Fibroblast of skin of scalp (primary cell): ENCODE measurements at places on chromosomes 5 and 9.
A peak's percentile ranks its signal among the peaks of the same experiment; 100 is the strongest.

GRCh38 chr5:73948720-73949119 lies 322.7 kb downstream of the ARHGEF28 start:
- DNase-seq, result peak; percentile 55

DNA sequence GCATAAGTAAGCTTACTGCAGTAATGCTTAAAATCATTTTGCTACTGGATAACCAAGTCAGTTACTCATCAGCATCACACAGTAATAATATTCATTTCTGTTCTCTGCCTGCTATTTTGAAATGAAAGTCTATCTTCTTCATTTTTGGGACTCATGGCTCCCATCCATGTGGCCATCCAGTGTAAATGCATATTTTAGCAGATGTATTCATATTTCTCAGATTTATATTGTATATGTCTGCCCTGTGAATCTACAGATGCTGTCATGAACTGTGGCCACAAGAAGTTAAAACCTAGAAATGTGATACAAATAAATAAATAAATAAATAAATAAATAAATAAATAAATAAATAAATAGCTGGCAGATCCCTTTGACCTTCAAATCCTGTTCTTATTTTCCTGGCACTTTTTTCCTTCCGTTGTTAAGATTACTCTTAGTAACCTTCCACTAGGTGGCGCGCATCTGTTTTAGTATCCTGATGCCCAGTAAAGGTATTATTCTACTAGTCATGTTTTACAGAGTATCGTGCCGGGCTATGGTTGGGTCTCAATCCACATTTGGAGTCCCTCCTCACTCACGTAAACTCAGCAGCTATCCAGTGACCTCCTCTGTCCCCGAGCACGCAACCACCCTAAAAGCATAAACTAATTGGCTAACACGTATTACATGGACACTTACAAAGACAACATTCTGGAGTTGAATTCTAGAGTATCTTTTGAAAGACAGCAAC lies 79.2 kb upstream of the IL7R start:
- peak; percentile 79 for DNase-seq

DNA sequence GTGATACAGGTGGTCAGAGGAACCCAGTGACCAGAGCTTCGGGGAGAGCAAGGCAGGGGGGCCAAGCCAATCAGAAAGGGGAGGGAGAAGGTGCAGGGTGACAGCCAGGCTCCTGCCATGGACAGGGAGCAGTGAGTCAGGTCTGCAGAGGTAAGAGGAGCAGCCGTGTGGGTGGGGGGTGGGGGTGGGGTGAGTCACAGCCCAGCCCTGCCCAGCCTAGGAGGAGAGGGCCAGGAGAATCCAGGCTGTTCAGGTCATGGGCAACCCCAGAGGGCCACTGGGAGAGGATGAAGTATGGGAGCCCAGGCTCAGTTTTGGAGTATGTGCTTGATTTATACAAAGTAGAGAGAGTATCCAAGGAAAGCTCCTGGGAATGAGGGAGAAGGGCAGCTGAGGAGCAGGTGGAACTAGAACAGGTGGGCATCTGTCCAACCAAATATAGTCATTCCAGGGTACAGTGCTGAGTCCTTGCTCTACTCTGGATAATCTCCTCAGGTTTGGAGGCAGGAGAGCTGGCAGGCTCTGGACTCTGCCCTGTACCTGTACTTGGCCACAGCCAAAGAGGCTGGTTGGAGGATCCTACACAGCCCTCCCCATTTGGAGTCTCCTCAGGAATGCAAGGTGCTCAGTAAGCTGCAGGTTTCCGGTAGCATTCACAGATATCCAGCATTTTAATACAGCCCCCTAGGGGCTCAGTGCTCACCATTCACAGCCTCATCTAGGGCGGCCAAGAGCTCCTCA lies 1.6 kb downstream of the HBEGF start:
- DNase-seq, result no peak

- DNase-seq, result no peak
Measured at GRCh38 chr5:100188778-100189177, 346.4 kb upstream of the FAM174A start.

DNA sequence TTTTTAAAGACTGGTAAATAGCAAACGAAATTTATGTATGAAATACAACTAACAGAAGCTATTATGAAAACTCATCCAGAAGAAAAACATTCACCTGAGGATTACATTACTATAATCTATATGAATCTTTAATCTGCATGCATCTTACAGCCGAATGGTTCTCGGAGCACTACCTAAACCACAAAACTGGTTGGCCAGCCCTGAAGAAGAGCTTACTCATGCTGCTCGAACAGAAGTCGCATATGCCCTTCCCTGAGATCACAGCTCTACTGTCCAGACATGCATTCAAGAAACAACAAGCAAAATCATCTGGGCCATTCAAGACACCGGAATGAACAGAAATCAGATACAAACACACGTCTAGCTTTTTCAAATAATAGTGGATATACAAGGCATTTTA lies 931.0 kb upstream of the DMAC1 start:
- DNase-seq, result no peak

DNA sequence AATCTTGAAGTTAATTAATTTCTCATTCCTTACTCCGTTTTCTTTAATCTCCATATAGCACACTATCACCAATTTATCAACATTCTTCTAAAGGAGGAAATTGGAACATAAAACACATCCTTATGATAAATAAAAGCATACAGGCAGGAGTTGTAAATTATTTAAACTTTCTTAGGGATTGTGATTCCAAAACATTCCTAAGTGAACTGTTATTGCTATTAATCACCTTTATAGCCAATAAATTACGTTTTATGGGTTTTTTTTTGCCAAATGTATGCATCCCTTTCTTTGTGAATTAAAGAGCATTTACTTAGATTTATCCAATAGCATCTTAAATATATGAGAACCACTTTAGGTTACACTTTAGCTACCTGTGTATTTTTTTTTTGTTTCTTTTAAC lies 55.3 kb downstream of the FBXO4 start:
- DNase-seq, result no peak

GRCh38 chr9:127561491-127562278 lies 50.4 kb upstream of the STXBP1 start:
- DNase-seq, result peak; percentile 99

DNA sequence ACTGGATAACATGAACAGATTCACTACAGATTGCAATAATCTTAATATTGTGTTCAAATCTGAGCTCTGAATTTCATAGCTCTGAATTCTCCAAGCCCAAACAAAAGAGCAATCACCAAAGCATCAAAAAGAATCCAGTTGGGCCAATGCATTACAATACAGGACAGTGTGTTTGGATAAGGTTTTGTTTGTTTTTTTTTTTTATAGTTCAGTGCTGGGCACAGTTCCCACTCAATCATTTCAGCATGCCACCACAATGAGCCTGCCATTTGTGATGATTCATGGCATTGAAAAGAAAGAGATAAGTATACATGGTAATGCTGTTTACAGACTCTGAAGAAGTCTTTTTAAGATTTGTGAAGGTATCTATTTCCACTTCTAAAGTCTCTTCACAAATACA lies 1.7 kb upstream of the HTR1A start:
- no peak for DNase-seq

DNA sequence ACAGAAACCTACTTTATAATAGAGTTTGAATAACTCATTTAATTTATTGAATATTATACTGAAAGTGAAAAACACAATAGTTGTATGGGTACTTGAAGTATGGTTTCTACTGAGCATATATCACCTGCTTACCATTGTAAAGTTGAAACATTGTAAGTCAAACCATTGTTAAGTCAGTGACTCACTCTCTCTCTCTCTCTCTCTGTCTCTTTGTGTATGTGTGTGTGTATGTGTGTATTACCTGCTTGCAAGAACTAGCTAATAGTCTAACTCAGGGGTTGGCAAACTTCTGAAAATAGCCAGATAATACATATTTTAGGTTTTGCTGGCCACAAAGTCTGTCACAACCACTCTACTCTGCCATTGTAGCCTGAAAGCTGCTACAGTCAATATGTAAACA lies 564.3 kb upstream of the ZNF608 start:
- no peak for DNase-seq

DNA sequence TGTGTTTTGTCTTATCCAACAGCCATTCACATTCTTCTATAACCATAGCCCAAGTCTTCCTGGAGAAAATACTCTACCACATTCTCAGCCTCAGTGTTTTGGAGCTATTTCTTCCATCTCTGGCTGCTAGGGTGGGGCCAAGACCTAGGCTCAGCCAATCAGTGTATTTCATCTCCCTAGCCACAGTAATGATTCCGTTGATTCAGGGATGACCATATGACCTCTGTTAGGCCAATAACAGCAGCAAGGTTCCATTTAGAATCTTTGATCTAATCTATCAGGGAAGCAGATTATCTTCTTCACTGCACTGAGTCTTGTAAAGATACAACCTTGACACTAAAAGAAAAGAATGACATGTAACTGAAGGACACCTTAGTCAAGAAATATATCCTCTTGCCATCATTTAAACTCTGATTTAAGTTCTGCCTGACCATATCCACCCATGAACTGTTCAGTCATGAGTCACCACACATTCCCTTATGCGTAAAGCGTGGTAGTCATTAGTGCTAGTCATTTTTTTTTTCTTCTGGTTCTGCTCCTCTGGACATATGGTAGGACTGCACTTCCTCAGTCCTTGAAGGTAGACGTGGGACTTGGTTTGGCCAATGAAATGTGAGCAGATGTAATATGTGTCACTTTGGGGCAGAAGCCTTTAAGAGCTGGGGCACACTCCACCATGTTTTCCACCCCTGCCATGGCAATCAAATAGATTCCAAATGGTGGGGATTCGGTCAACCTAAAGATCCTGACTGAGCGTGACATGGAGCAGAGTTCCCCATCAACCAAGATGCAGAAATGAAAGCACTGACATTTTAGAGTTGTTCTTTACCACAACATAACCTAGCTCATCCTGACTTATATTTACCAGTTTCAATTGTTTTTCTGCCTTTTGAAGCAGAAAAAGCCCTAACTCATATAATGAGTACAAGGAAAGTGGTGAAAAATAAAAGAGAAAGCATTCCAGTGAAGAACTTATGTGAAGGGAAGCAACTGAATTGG lies 12.7 kb upstream of the PRELID2 start:
- peak; percentile 67 for DNase-seq

- DNase-seq, result no peak
Measured at GRCh38 chr5:14630671-14631070, 33.8 kb upstream of the OTULIN start.

DNA sequence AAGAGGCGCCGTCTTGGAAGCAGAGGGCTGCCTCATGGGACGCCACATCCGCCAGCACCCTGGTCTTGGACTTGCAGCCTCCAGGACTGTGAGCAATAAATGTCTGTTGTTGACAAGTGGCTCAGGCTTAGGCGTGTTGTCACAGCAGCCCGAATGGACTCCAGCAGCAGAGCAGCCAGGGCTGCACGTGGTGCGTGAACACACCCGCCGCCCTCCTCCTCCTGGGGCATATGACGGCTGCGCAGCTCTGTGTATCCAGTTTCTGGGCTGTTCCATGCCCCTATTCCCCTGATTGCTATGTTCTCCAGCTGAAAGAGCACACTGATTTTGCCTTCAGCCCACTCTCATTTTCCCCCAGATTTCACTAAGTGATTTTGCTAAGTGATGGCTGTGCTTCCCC lies 36.0 kb upstream of the CLPTM1L start:
- DNase-seq, result no peak

DNA sequence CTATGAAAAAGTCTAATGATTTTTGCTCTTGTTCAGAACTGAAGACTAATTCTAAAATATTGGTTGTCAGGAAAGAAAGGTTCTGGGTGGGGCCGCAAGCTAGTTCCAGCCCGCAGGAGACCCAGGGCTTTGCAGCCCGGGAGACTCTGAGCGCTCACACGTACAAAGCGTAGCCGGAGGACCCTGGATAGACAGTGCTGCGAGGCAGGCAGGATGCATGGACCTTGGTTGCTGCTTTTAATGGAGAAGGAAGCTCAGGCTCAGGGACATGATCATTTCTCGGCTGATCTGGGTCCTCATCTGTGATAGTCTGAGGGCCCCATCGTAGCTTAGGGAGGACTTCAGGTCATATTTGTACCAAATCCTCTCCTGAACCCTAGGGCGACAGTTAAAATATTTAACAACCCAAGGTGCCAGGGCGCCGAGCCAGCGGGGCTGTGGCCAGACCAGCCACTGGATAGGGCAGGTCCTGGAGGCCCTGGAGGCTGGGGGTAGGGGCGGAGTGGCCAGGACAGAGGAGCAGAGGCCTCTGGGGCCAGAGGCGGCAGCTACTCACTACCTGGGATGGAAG lies 70.1 kb upstream of the UNC5A start:
- no peak for DNase-seq

- peak; percentile 18 for DNase-seq
Measured at GRCh38 chr9:108400297-108400696, 455.5 kb downstream of the ACTL7B start.

GRCh38 chr9:18580151-18580550 lies 106.2 kb downstream of the ADAMTSL1 start:
- peak; percentile 72 for DNase-seq

DNA sequence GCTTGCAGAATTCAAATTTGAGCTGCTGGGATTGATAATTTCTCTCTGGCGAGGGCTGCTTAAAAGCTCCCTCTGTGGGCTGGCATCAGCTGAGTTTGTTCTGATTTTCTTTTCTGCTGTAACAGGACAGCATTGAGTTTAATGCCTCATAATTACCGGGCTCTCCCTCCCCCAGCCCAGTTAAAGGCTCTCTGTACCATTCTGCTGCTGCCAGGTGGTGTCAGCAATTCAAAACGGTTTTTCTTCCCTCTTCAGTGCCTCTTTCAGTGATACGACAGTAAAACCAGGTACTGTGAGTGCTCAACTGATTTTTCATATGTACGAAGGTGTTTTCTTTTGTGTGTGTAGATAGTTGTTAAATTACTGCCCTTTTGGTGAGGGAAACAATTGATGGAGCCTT lies 509.3 kb upstream of the CTNND2 start:
- DNase-seq, result no peak

DNA sequence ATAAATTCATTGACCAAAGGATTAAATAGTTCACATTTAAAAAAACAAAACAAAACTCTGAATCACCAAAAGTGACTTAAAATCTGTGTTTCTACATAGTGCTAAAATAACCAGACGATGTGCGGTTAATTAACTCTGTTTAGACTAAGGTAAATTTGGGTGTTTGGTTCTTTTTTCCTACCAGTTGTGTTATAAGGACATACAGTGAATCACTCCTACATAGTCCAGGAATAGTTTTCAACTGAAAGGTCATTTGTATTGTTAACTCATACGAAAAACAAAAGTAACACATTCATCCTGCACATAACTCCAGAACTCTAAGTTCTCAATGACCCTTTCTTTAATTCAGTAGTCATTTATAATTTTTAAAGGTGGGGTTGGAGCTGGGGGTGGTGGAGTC lies 203.7 kb downstream of the GLIS3 start:
- no peak for DNase-seq

DNA sequence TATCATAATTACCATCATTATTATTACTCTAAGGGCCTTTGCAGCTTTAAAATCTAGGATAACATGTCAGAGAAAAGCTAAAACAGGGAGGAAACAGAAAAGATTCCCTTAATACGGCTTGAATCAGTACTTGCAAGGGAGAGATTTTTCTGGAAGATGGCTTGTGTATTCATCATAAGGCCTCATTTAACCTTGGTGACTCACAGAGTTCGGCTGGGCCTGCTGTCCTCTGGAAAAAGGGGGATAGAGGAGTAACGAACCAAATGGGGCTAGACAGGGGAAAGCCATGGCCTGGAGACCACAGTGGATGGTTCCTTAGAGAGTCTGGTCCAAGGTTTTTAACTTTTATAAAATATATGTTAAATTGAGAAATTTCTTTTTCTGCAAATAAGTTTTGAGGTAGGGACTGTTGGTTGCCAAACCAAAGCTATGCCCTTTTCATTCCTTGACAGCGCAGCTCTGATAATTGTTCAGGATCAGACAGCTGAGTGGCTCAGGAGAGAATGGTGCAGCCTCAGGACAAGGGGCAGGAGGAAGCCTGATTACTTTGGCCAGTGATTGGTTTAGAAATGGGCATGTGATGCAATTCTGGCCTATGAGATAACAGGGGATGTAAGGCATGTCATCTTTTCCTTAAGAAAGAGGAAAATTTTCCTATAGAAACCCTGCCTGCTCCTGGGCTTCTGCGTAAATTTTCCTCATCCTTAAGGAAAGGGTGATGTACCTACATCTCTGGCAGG lies 25.6 kb upstream of the GSN start:
- peak; percentile 52 for DNase-seq
